RPMI7951 (cell line): ENCODE measurements at places on chromosomes 11 and 22.

GRCh38 chr22:43846966-43847365, 15.3 kb downstream of the SULT4A1 start:
- no peak for DNase-seq

DNA sequence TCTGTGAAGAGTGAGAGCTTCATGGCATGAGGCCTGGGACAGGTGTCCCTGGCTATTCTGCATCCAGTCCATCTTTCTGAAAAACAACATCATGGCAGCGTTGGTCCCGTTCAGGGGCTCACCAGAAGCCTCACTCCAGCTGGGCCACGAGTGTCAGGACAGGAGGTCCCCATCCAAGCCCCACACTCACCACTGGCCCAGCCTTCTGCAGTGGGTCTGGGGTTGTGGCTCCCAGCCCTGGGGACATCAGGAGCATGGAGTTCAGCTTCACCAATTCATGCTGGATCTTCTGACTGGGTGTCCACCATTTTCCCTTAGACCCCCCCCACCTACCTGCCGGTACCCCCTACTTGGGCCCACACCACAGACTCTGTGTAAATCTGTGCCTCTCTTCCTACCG, 400.3 kb downstream of the BRD1 start:
- DNase-seq = no peak

GRCh38 chr11:63017306-63017974, 1.8 kb upstream of the SLC22A8 start:
- DNase-seq = no peak

DNA sequence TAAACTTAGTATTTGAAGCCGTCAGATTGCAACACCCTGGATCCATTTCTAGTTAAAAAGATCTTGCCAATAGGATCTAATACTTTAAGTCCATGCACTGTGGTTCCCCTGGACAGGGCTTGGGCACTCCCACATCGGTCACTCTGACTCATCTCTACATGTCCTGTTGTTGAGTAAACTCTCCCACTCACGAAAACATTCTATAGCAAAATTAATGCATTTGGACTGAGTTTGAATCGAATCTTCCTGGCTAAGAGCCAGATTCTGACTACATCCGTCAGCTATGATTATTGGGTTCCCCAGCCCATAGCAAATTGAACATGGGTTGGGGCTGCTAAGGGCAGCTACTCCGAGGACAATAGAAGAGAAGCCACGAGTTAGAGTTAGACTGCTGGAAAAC, 182.1 kb upstream of the SORL1-AS1 start:
- peak; percentile 87 for DNase-seq

- no peak for DNase-seq
These were observed 2.2 kb upstream of the NAP1L4 start for GRCh38 chr11:2994336-2994730.

DNA sequence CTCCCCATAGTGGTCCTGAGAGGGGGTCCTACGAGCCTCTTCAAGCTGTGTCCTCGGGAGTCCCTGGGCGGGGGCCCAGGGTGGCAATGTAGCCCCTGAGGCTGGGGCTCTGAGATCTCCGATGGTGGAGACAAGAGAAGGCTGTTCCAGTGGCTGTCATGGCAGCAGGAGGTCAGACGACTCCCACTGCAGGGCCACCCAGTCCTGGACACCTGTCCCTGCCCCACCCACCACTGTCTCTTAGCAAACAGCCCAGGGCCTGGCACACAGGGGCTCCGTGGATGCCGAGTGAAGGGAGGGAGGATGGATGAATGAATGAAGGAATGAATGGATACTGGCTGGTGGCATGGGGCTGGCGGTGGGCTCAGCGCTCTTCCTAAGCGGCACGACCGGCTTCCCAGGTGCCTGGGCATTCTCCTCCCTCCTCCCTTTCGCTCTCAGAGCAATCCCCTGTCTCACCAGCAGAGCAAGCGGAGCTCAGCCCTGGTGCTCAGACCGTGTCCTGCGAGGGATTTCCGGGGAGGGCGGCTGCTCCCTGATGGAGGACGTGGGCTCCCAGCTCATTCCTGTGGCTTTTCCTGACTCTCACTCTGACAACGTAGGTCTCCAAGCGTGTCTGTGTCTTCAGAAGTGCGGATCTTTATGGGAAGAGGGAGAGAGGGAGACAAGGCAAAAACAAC, 1272.6 kb downstream of the BRD1 start:
- no peak for DNase-seq

DNA sequence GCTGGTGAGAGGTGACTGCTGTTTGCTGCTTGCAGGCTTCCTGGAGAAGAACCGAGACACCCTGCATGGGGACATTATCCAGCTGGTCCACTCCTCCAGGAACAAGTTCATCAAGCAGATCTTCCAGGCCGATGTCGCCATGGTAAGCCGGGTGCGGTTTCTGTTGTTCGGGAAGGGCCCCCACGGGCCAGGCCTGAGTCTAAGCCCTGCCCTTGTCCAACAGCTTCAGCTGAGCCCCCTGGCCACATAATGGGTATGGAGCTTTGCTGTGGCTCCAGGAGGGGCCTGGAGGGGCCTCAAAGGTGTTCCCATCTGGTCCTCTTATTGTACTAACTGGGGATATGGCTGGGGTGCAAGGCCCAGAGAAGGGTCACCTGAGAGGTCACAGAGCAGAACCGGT, 38.0 kb downstream of the MYO7A start:
- no peak for DNase-seq

DNA sequence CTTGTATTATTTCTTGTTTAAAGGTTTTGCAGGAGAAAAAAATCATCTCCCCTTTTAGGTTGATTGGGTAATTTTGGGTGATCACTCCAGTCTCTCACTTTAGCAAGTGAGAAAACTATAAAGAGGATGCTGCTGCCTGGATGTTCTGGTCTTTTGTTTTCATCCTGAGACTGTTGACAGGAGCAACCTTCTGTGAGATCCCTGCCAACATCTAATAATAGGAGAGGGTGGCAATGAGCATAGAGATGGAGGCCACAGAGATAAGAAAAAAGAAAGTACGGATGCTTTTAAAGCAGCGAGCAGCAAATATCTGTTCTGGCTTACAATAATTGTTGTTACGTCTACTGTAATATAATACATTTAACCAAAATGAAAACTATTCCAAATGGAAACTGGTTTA, 293.6 kb upstream of the MTNR1B start:
- DNase-seq = no peak

DNA sequence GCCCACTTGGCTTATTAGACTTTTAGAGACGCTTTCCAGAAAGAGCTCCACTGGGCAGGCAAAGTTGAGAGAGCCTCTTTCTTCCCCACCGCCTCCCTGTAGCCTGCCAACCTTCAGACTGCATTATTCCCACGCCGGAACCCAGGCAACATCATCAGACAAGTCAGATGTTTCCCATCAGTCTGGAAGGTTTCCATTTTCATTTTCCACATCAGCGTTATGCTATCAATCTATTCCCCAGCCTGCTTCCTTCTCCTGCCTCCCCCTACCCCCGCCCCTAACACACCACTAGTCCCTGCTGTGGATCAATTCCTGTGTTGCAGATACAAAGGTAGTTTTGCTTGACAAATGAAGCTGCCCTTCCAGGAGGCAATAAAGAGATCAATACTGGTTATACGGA, 184.8 kb downstream of the DSCAML1 start:
- DNase-seq = no peak

DNA sequence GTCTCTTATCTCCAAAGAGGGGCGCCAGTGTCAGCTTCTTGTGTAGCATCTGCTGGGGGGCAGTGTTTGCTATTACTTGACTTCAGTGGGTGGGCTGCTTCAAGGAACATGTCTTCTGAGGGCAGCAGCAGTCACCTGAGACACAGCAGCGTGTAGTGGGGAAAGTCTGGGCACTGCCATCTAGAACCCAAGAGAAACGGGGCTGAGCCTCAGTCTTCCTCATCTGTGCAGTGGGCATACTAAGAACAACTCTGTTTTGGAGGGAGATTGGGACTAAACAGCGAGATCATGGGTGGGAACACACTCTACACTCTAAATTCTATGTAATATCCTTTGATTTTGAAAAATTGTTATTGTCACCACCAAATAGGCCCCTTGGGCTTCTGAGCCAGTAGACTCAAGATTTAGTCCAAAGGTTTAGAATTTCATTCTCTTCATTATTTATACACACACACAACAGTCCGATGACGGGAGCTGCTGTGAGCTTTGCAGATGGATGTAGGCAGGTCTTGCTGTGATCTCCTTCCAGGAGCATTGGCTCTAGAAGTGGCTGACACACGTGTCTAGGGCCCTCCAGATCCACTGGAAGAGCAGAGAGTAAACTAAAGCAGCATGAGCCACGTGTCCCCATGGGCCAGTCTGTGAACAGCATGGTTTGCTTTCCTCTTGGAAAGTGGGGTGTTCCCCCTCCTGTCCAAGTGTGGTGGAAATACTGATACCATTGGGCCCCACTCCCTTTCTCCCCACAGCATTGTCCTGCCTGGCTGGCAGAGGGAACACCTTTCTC, 51.8 kb downstream of the TRAF6 start:
- DNase-seq = no peak

GRCh38 chr11:95045812-95046211, 3.4 kb upstream of the KDM4F start:
- no peak for DNase-seq

DNA sequence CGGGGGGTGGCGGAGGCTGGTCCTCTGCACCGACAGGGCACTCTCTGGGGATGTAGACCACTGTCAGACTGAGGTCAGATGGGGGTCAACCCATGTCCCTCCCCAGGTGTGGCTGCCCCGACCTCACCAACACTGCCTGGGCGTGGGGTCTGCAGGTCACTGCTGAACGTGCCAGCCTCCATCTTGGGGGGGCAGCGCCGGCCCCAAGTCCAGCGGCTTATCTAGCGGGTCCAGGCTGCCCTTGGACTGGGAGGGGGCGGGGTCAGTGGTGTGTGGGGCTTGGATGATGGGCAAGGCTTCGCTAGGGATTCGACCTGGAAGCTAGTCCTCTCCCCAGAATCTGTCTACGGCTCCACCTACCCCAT, 178.2 kb downstream of the IGLL1 start:
- DNase-seq = no peak

GRCh38 chr11:126403658-126404057, 48.2 kb downstream of the ST3GAL4 start:
- peak; percentile 47 for DNase-seq

- no peak for DNase-seq
These were observed 70.3 kb downstream of the INSC start for GRCh38 chr11:15185021-15185420.

- peak; percentile 53 for DNase-seq
These were observed 23.2 kb upstream of the ZBTB16 start for GRCh38 chr11:114036147-114036811.

GRCh38 chr11:16806791-16807190, 68.3 kb downstream of the C11orf58 start:
- DNase-seq = no peak

- DNase-seq = no peak
These were observed 247.0 kb upstream of the SORL1-AS1 start for GRCh38 chr11:121699801-121700200.

DNA sequence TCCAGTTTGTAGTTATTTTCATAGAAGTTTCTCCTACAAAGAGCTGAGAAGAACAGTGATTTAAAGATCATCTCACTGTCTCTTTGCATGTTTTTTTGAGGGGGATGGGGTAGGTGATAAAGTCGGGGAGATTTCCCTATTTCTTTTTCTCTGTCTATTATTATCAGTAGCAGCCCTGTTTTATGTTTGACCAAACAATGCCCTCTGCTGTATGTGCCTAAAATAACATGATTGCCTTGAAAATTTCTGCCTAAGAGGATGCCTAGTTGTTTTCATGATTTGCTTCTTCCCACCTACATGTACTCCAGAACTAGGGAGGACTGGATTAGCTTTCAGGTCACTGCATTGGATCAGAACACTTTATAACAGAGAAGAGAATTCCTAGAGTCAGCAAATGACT, 1330.2 kb downstream of the LRRC4C start:
- DNase-seq = no peak

DNA sequence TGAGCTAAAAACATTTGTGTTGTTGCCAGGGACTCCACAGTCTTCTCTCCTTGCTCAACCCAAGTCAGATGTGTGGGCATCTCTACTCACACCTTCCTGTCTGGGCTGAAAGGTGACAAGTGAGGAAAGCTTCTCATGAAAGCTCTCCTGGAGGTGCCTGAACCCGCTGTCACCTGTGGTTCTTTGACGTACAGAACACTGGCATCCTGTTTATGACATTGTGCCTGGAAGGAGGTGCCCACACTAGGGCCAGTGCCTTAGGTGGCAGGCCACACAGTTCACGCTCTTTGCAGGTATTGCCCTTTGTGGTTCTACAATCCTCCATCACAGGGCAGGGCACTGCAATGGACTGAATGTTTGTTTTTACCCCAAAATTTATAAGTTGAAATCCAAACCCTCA, 108.5 kb downstream of the CD44 start:
- DNase-seq = no peak

- DNase-seq = no peak
These were observed 34.2 kb upstream of the CTTN start for GRCh38 chr11:70364178-70364577.

GRCh38 chr11:65113361-65113756, 1.7 kb downstream of the TM7SF2 start:
- DNase-seq = no peak

DNA sequence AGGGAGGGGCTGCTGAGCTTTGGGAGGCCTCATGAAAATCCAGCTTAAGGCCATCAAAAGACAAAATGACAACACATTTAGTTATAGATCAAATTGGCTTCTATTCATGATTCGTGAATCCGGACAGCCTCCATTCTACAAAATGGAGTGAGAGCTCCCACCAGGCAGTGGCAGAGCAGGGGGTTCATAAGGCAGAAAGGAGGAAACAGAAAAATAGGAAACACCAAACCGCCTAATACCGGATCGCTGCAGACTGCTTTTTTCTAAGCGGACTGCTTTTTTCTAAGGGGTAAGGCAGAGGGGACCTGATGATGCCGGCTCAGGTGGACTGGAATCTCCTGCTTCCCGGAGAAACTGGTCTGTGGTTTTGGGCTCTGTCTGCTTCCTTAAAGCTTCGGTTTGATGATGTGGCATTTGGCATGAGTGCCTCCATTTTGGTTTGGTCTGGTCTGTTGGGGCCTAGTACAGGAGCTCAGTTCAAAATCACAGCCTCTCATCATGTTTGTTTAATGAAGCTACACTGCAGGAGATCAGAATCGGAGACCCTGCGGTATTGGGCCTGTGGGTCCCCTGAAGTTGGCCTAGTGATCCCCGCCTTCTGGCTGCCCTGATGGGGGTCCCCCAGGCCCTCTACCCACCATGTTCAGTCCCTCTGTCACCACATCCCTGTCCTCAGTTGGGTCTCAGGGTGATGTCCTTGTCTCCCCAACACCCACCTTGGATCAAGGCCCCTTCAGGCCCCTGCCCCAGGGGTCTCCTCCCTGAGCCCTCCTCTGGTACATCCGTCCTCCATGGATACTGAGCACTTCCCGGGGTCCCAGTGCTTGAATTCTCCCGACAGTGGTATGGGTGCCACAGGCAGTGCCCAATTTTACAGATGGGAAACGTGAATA, 1.2 kb downstream of the ALDH3B1 start:
- no peak for DNase-seq
